ENCODE measurements at places on chromosomes 2 and 18.

GRCh38 chr2:102660070-102660469 lies 40.7 kb downstream of the SLC9A2 start:
- no peak for DNase-seq

- DNase-seq: peak; percentile 20
Observed at GRCh38 chr2:111618978-111619902, 264.8 kb downstream of the ANAPC1 start.

- DNase-seq: no peak
Observed at GRCh38 chr2:178084273-178084672, 11.7 kb upstream of the PDE11A start.

DNA sequence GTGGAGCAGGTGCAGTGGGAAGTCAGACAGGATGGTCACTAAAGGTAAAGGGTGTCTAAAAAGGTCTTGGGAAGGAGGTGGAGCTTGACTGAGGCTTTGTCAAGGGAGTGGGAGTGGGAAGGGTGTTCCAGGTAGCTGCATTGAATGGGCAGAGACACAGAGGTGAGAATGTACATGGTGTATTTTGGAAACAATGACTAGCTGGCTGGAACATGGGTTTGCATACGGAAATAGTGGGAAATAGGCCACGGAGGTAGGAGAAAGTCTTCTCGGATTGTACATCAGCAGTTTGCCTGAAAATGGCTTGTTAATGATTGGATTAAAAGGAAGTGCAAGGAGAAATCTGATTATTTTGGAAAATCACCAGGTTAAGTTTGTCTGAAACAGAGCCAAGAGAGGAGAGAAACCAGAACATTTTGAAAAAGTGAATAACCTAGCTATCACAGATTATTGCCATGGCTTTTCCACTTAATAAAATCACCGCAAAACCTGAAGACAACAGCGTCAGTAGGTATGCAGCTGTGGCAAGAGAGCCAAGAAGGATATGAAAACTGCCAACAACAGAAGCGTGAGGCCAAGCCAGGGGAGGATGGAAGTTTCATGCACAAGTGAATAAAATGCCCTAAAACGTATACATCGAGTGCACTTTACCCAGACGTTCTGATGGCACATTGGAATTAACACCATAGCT lies 13.9 kb downstream of the PAX8 start:
- no peak for DNase-seq

DNA sequence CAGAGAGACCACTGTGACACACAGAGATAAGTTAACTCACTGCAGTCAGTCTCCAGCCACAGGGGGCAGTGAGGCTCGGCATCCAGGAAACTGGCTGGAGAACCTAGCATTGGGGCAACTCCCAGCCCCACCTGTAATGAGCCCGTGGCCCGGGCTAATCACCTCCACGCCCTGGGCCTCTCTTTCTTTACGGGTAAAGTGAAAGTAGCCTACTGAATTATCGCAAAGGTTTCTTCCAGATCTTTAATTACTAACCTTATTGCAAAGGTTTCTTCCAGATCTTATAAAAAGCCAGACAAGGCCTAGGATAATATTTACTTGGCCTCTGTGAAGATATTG lies 45.7 kb upstream of the ACAA2 start:
- DNase-seq: no peak

DNA sequence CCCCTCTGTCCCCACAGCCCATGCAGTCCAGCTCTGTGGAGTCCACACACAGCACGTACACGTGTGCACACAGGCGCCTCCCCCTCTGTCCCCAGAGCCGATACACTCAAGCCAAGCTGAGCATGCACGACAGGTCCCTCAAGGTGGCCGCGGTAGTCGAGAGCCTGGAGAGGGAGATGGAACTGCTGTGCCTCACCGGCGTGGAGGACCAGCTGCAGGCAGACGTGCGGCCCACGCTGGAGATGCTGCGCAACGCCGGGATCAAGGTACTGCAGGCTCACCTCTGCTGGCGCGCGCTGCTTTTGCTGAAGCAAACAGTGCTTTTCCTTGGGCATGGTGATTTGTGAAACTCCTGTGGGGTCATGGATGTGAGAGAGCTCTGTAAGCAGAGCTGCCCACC lies 58.5 kb upstream of the NFATC1 start:
- DNase-seq: no peak

- DNase-seq: no peak
Observed at GRCh38 chr18:4391859-4392258, 63.2 kb downstream of the DLGAP1 start.

Measured in DND-41 (cell line).